Suprapubic skin (tissue), 4 donors: ENCODE measurements at places on chromosomes 16 and 17. TPM values are rescaled to one million over a fixed set of nuclear protein-coding genes. Genes with fewer than 3 reads are reported as not detected.
A peak's percentile ranks its signal among the peaks of the same experiment; 100 is the strongest.

DNA sequence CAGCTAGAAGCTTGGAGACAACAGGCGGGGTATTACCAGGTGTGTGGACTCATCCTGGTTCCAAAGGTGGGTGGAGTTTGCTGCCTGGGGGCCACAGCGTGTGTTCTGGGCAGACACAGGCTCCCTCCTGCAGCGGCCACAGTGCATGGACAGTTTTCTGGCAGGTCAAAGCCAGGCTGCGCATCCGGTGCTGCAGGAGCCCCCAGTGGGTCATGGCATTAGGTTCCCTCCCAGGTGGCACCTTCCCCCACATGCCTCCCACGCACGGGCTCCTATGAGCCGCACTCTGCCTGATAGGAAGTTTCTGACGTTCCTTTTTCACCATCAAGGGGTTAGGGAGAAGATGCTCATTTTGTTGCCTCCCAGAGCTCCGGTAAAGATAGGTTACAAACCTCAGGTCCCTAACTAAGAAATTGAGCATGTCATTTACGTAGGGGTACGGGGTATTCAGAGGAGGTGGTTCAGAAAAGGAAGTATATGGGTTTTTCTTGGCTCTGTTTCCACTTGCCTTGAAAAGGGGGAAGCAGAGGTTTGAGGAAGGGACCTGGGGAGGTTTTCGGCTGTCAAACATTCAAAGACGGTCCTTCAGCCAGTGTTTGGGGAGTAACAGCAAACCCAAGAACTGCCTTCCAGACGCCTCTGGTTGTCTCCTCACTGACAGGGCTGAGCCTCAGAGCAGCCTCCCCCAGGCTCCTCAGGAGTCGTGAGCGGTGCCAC is 32.7 kb upstream of the NAT9 start:
- DNase-seq, result no peak

The EMP2 gene
- 128 TPM for total RNA-seq

DNA sequence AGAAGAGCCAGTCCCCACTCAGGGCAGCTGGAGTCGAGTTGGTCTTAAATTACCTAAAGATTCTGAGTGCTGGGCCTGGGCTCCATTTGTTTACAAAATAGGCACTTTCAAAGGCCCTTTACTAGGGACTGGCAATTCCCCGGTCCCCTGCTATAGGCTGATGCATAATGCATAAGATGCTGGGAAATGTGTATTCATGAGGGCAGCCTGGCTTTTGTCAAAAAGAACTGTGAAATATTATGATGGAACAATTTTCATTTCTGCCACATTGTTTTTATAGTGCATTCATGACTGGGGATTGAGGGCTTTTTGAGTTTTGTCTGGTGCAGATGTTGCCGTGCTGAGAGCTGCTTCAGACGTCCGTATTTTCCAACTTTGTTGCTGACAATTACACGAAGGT is 617.0 kb upstream of the CDH5 start:
- no peak for DNase-seq

DNA sequence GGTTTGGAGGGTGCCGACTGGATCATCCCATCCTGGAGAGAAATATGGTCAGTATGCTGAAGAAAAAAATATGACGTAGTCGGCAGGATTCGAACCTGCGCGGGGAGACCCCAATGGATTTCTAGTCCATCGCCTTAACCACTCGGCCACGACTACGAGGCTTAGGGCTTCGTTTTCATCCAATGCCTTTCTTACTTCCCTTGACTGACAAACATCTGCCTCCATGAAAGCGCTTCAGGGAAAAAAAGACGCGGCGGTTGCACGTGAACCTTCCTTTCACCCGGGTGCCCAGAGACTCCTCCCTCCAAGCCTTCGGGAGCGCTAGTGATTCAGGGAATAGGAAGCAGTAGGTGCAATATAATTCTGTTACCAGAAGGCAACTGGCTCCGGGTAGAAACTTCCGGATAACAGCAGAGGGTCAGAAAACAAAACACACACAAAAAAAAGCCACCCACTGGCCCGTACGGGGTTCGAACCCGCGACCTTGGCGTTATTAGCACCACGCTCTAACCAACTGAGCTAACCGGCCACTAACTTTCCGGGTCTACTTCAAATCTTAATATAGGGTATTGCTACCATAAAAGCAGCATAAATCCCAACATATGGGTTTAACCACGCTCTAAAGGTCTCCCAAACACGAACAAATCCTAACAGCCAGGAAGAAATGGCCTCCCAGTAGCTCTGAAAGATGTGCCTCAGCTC is 16.3 kb upstream of the AURKB start:
- DNase-seq, result peak; percentile 89

GRCh38 chr16:78715106-78715505 is 615.7 kb downstream of the WWOX start:
- no peak for DNase-seq

DNA sequence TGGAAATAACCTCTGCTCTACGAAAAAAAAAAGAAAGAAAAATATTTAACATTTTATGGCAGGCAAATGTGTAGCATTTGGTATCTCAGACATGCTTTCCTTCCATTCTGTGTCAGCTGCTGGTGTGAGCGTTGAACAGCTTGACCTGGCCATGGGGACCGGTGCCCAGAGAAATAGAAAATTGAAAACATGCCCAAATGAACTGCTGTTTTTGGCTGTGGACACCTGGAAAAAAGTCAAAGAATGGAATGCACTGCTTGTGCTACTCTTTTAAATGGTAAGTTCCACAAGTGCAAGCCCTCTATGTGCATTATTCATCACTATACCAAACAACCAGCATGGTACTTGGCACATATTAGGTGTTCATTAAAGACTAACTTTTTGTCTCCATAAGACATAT is 127.2 kb downstream of the CDH8 start:
- no peak for DNase-seq

GRCh38 chr16:85592700-85593493 is 20.2 kb upstream of the GSE1 start:
- no peak for DNase-seq

The NACA2 gene
- not detected for total RNA-seq

The CETP gene
- 0.72 TPM for total RNA-seq

GRCh38 chr16:4746991-4747574 is 12.7 kb downstream of the DNAAF8 start:
- no peak for DNase-seq

GRCh38 chr16:4733211-4733742 is 794 bp downstream of the ANKS3 start:
- no peak for DNase-seq

- DNase-seq, result no peak
Observed at GRCh38 chr17:31580706-31581490, 189.4 kb downstream of the RAB11FIP4 start.

The KIAA0753 gene
- total RNA-seq, result 24.9 TPM

The TBC1D3K gene
- not detected for total RNA-seq

- no peak for DNase-seq
Observed at GRCh38 chr17:40618754-40619625, 28.6 kb downstream of the SMARCE1 start.

DNA sequence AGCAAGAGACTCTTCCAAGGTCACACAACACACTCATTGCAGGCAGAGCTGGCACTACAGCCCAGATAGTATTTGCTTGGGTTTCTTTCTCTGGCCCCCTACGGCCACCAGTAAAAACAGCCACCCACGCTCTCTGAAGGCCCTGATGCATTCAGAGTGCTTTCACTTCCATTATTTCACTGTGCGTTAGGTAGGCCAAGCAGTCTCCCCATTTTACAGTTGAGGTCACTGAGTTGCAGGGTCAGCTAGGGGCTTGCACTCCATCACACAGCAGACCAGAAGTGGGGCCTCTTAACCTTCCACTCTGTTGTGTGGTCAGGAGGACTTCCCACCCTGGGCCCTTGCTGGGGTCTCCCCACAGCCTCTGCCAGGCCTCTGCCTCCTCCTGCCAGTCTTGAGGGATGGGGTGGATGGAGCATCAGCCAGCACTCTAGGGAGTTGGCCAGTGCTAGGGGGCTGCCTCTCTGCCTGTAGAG is 2.5 kb downstream of the TBX21 start:
- peak; percentile 57 for DNase-seq

DNA sequence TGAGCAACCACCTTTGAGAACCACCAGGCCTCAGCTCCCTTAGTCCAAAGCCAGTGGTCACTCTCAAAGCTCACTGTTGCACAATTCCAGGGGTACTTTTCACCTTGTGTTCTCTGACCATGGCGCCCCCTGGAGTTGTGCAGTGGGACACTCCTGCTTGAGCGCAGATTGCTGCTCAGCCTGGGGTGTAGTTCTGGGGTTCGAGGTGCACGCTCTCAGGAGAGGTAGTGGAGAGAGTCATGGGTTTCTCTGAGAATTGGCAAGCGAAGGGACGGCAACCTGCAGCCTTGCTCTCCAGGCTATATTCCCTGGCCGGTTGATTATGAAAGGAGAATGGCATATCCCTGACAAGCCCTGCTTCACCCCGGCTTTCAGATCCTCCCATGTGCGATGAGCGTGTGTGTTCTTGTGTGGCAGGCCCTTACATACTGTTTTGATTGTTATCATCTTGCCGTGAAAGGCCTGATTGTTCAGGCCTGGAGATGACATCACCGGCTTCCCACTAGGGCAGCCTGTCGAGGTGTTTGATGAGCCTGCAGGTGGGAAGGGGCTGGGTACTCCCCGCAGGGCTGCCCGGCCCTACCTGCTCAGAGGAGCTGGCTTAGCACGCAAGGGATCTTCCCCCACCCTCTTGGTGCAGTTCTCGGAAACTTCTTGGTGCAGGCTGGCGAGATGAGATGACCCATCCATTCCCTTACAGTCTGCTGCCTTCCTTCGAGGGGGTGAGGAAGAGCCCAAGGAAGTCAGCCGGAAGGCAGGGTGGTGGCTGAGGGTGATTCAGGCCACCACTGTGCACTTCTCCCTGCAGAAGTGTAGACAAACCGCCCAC is 431.2 kb downstream of the SLC39A11 start:
- DNase-seq, result no peak

- DNase-seq, result no peak
Observed at GRCh38 chr17:55496094-55496881, 15.0 kb downstream of the SMIM36 start.

DNA sequence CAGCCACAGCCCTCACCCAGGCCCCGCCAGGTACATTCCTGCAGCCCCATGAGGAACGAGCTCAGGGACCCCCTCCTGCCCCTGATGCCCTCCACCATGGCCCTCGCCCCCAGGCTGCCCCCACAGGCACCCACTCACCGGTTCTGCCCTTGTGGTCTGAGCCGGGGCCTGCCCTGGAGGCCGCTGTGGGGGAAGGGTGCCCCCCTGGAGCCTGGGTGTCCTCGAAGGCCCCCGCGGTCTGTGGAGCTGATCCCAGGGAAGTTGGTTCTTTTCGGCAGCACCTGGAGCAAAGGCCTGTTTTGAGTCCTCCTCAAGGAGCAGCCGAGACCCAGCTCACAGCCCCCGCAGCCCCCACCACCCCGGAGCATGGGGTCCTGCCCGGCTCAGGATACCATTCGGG is 2.4 kb downstream of the PABPN1L start:
- no peak for DNase-seq

The GTF3C1 gene
- 276 TPM for total RNA-seq

DNA sequence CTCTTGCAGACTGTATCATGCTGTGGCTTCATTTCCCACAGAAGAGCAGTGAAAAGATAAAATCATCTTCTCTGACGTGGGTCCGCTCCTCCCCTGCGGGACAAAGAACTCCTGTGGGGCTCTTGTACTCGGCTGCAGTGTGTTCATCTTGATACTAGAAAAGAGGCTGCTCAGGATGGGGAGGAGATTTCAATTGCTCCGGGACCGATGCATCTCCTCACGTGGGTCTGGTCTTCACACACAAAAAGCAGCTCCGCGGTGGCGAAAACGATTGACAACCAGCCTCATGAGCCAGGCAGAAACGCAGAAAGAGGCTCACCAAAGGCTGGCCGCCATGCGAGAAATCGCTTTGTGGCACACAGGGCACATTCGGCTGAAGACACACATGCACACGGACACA is 14.4 kb upstream of the KCNJ18 start:
- DNase-seq, result peak; percentile 72
